ENCODE measurements at places on chromosomes 1 and 21.

- no peak for DNase-seq
These were observed 40.3 kb downstream of the TAS1R2 start for GRCh38 chr1:18819203-18819602.

DNA sequence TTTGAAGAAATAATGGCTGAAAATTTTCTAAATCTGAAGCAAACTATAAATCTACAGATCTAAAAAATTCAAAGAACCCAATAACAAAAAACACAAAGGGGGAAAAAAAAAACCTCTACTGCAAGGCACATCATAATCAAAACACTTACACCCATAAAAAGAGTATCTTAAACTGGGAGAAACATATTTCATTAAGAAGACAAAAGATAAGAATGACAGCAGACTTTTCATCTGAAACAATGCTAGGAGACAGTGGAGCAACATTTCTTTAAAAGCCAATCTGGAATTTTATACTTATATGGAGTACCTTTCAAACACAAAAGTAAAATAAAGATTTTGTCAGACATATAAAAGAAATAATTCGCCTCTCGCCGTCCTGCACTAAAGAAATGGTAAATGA lies 49.1 kb downstream of the COP1 start:
- DNase-seq, result no peak

DNA sequence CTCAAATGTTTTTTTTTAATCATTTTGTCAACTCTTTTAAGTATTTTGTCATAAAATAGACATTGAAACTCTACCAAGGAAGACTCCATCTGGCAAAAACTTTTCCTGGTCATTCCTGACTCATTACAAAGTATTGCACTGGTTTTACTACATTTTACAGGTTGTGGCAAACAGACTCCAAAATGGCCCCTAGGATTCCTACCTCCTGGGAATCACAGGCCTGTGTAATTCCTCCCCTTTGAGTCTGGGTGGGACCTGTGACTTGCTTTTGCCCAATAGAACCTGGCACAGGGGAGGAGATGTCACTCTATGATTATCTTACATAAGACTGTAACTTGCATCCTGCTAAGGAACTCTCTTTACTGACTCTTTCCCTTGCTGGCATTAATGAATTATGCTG lies 123.6 kb upstream of the KCNJ6 start:
- no peak for DNase-seq

- no peak for DNase-seq
These were observed 57.9 kb downstream of the RNF187 start for GRCh38 chr1:228544921-228545591.

DNA sequence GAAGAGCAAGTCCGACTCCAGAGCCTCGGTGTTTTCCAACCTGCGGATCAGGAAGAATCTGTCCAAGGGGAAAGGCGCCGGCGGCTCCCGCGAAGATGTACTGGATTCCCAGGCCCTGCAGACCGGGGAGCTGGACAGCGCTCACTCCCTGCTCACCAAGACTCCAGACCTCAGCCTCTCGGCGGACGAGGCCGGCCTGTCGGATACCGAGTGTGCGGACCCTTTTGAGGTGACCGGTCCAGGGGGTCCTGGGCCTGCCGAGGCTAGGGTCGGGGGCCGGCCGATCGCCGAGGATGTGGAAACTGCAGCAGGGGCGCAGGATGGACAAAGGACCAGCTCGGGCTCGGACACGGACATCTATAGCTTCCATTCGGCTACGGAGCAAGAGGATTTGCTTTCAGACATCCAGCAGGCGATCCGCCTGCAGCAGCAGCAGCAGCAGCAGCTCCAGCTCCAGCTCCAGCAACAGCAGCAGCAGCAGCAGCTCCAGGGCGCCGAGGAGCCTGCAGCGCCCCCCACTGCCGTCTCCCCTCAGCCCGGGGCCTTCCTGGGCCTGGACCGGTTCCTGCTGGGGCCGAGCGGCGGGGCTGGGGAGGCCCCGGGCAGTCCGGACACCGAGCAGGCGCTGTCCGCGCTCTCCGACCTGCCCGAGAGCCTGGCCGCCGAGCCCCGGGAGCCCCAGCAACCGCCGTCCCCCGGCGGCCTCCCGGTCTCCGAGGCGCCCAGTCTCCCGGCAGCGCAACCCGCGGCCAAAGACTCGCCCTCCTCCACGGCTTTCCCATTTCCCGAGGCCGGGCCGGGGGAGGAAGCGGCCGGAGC lies 827 bp downstream of the FMN2 start:
- no peak for DNase-seq

DNA sequence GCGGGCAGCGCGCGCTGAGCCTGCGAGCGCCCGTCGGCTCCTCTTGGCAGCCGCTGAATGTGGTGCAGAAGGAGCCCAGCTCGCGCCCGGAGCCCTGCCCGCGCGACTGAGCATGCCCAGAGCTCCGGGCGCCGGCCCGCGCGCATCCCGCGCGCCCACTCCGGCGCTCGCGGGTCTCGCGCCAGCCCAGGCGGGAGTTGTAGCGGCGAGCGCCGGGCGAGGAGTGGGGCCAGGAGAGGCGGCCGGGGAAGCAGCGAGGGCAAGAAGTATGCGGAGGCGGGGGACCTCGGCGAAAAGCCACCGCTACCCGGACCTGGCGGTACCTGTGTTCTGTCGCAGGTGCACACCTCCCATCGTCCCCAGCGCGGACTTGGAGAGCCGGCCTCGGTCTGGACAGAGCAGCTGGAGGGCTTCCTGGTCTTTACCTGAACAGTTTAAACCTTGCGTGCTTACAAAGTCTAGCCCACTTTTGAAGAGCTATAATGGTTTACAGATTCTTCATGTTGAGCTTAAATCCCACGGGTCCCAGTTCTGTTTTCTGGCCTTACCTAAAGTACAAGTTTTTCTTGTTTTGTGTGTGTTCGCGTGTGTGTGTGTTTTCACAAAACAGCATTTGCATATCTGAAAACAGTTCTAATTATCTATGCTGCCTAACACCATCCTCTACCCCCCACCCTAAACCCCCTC lies at the start of gene DDAH1:
Gene DDAH1, minus strand, starts transcription at position 61 of the 687 bp plus-strand sequence. CDS start 114 bp downstream, outside the sequence.
- no peak for DNase-seq

DNA sequence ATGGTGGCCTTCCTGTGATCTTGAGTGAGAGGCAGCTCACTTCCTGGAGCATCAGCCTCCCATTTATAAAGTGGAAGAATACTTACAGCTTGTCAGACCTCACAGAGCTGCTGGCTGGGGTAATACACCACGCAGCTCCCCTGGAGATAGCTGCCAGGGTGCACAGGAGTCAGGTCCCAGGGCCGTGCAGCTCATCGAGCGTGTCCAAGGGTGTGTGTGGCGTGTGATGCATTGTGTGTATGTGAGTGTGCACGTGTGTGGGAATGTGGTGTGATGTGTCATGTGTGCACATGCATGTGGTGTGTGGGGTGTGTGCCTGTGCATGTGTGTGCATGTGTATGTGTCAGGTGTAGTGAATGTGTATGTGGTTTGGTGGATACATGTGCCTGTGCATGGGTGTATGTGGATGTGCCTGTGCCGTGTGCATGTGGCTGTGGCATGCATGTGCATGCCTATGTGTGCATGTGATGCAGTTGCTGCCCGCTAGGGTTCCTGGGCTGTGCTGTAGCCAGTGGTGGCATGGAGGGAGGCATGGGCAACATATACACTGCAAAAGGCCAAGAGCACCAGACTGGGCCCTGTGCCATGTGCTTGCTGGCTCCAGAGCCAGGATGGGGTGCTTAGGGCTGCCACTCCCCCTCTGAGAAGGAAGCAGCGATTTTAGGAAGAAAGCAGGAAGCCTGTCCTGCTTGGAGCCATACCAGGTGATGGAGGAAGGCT lies 24.6 kb downstream of the WNT3A start:
- no peak for DNase-seq

- DNase-seq, result no peak
These were observed 3.2 kb upstream of the NBPF3 start for GRCh38 chr1:21436488-21437340.

DNA sequence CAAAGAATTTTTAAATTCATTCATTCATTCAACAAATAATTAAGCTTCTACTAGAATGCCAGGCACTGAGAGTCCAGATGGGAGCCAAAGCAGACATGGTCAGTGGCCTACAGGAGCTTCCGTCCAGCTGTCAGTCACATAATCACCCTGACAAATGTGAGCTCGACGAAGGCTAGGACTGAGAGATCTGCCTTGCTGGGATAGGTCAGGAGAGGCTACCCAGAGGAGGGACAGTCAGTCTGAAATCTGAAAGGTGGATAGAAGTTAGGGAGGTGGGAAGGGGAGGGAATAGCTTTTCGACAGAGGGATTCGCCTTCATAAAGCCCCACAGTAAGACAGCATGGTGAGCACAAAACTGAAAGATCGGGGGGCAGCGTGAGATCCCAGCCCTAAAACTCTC lies 8.3 kb downstream of the EPHX1 start:
- DNase-seq, result no peak

GRCh38 chr1:15687446-15687845 lies 3.3 kb downstream of the PLEKHM2 start:
- no peak for DNase-seq

DNA sequence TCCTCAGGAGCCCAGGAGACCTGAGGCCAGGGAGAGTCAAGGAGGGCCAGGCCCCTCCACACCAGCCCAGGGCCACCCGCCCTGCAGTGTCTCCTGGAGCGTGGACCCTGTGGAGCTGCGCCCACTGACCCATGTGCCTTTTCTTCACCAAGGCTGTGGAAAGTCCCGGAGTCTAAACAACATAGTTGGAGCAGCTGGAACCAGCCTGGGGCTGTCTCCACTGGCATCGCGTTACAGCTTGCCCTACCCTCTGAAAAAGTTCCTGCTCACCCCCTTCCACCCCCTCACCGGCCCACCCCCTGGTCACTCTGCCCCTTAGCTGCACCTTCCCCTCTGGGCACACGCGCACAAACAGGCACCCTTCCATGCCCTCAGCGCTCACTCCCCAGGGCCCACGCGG lies 18.3 kb downstream of the KCNC4 start:
- DNase-seq, result no peak

- no peak for DNase-seq
These were observed 66.9 kb upstream of the PRDX6 start for GRCh38 chr1:173410133-173410793.

DNA sequence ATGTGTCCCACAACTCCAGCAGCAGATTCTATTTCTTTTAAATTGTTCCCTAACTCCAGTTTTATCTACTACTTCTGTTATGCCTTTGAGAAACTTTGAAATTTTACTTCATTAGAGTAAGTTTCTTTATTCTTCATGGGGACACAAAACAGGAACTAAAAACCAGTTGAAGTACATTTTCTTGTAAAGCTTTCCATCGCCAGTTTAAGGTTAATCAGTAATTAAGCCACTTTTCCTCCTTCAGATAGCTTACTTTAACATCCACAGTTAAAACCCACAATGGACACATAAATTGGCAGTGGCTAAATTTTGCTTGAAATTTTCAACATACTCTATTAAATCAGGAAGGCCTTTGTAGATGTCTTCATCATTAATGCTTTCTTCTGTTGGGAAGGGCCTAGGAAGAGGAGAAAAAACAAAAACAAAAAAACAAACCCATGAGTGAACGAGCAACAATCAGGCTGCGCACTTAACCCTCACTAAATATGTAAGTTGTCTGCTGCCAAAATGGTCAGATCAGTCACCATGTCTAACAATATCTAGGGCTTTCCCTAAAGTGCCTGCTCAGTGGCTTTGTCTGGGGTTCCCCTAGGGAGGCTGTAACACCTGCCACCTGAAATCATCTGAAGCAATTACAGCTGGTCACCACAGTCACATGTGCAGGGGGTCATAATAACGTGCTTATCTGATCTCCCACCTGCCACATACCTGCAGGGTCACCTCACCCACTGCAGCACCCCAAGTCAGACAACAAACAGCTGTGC lies 187.9 kb downstream of the VAV3 start:
- no peak for DNase-seq

- no peak for DNase-seq
These were observed 27.6 kb upstream of the HUNK start for GRCh38 chr21:31845151-31845729.

- DNase-seq, result no peak
These were observed 37.2 kb downstream of the SLC37A1 start for GRCh38 chr21:42550817-42551216.

GRCh38 chr21:37912616-37913015 lies 3.6 kb downstream of the KCNJ6 start:
- no peak for DNase-seq

DNA sequence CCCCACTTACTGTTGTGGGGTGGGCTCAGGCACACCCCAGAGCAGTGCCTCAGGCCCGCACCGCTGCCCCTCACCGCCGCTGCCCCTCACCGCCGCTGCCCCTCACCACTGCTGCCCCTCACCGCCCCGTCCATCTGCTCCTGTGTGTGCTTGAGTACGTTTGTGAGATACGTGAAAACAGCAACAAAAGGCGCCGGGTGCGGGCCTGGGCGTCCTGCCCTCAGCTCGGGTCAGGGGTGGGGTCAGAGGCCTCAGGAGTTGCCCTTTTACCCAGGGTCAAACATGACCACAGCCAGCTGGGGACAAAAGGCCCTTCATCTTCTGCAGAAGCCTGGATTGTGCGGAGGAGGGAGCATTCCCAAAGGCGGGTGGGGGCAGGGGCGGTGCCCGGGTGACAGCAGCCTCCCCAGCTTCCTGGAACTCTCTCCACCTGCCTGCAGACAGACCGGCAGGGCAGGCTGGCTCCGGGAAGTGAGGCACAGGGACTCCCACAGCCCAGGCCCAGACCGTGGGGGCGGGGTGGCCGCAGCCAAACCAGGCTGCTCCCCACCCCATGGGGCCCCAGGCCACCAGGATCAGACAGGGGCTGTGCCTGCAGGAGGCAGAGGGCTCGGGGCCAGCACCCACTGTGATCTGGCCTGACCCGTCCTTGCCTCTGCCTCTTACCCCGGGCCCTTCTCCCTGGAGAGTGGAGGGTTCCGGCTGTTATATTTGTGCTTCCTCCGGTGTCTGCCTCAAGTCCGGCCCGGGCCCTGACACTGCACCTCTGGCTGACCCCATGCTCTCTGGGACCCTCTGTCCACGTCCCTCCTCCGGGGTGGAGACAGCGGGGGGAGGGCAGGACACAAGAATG lies 2.3 kb upstream of the VWA1 start:
- no peak for DNase-seq

DNA sequence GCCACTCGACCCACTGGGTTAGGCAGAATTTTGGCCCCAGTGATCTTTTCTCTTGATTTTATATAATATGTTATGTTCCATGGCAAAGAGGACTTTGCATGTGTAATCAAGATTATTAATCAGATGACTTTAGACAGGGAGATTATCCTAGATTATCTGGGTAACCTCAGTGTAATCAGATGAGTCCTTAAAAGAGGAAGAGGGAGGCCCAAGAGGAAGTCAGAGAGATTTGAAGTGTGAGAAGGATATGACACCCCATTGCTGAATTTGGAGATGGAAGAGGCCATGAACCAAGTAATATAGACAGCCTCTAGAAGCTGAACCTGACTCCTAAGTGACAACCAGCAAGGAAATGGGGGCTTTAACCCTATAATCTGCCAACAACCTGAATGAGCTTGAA lies 117.1 kb upstream of the CSF3R start:
- no peak for DNase-seq

- DNase-seq, result no peak
These were observed 41.6 kb downstream of the PARP1 start for GRCh38 chr1:226366290-226366689.

All from SIG-M5 (cell line).